Cerebellar cortex (tissue), 1 donor: ENCODE measurements at places on chromosomes 13 and 19.

DNA sequence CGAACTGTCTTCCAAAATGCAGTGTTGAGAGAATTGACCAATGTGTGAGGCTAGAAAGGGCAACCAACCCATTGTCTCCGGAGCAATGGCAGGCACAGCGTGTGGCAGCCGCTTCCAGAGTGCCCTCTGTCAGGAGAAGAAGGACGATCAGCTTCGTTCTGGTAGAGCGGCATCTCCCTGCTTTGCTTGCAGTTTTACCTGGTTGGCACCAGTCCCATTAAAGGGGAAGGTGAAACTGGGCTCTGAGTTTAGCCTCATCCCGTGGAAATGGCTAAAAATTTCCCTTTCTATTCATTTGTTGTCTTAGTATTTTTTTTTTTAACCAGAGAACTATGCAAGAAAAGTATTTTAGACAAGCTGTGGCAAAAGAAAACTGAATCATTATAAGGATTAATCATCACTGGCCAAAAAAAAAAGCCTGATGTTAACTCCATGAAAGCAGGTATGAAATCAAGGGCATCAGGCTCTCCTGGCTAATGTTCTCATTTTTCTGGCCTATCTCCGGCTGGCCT is 81.5 kb upstream of the SLC7A1 start:
- peak; percentile 8 for DNase-seq

DNA sequence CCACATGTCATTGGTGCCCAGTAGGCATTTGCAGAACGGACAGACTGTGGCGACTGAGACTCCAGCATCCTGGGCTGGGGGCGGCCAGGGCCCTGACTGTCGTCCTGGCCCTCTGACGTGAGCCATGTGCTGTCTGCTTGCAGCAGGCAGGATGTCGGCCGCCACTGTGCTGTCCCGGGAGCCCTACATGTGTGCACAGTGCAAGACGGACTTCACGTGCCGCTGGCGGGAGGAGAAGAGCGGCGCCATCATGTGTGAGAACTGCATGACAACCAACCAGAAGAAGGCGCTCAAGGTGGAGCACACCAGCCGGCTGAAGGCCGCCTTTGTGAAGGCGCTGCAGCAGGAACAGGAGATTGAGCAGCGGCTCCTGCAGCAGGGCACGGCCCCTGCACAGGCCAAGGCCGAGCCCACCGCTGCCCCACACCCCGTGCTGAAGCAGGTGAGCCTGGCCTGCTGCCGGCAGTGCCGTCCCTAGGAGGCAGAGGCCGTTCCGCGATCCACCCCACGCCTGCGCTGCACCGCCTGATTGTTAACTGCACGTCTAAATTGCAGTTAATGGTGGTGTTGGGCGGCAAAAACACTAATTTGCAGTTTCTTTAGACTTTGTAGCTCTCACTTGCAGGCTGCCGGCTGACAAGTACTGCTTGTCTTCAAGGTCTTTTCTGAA is 14.2 kb downstream of the TSSK6 start:
- DNase-seq: no peak

DNA sequence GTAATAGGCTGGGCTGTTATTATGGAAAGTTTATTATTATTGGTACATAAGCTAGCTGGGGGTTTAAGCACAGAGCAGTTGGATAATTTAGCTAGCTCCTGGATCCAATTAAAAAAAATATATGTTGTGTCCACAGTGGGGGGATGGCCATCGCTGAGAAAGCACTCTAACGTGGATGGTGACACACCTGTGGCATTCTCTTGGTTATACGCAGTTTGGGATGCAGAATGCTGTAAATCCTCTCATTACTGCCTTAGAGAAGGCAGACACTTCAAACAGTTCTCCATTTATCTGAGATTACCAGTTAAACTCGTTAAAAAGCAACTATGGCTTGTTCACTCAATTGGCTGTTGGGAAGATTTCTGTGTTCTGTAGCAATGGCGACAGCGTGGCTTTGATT is 2.4 kb upstream of the ZNF536 start:
- DNase-seq: no peak

DNA sequence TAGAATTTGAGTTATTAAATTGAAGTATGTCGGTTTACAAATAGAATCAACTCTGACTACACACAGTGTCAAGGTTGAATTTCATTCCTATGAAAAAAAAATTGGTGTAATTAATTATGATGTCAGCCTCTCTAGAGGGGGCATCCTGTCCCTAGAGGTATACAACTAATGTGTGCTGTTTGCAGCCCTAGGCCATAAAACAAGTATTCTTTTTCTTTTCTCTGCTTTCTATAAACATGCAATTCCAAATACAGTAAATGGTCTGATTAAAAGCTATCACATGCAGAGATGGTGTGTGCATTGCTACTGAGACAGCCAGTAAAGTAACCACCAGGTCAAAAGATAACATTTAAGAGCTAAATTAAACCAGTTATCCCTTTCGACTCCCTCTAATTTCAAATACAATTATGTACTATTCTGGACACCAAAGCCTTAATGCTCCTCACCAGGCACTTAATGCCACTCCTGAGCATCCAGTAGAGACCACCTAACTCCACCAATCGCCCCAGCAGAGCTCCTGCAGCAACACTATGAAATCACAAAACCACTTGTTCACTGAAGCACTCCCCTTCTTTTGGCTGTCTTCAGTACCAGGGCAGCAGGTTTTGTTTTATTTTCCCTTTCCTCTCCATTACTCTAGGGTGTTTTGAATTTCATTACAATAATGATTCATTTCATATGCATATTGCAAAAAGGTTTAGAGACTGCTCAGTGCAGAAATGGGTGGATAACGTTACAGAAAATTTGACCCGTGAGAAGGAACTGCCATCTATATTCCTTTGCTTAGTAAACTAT is 426.9 kb downstream of the PCDH9 start:
- DNase-seq: no peak

GRCh38 chr19:5354403-5354802 is 13.8 kb upstream of the PTPRS start:
- DNase-seq: no peak

GRCh38 chr13:68369739-68370138 is 1139.6 kb upstream of the PCDH9 start:
- no peak for DNase-seq

- no peak for DNase-seq
Observed at GRCh38 chr13:79989217-79989661, 351.7 kb downstream of the SPRY2 start.

DNA sequence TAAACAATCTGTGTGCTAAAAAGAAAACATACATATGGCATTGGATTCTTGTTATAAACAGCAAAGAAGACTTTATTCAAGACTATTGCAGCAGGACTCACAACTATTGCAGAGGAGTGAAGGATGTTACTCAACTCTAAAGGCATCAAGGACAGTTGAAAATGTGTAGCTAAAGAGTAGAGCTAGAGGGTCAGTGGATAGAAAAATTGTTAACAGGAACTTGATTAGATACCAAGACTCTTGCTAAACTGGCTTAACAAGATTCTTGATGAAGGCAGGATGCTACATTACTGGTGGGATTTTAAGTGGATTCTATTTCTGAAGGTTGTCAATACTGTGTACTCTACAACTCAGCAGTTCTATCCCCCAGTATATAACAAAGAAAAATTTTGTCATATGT is 1183.3 kb downstream of the SLITRK1 start:
- no peak for DNase-seq

DNA sequence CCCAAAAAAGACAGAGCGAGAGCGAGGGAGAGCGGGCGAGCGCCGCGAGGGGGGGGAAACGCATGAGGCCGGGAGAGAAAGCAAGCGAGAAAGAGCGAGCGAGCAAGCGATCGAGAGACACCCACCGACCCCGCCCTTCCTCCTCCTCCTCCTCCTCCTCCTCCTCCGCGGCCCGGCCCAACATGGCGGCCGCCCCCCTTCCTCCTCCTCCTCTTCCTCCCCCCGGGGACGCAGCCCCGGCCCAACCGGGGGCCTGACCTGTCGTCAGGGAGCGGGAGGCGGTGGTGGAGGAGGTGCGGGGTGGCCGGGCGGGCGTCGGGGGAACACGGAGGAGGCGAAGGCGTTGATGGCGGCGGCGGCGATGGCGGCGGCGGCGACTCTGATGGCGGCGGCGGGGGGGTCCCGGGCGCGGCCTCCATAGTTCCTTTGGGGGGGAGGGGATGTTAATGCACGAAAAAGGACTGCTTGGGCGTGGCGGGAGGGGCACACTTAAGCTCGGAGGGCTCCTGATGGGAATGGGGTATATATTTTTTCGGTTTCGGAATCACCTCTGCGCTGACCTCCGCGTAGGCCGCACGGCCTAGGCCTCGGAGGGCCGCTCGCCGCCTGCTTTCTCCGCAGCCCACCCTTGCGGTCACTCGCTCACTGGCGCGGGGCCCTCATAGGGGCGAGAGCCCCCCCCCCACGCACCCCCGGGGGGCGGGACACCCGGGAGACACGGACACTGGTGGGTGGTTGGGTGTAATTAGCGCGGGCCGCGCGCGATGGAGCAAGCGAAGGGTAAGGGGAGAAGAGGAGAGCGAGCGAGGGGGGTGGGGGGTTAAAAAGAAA is 1.2 kb downstream of the ZC3H4 start:
- DNase-seq: peak; percentile 81

- DNase-seq: no peak
Observed at GRCh38 chr13:105595471-105595870, 940.0 kb downstream of the EFNB2 start.

DNA sequence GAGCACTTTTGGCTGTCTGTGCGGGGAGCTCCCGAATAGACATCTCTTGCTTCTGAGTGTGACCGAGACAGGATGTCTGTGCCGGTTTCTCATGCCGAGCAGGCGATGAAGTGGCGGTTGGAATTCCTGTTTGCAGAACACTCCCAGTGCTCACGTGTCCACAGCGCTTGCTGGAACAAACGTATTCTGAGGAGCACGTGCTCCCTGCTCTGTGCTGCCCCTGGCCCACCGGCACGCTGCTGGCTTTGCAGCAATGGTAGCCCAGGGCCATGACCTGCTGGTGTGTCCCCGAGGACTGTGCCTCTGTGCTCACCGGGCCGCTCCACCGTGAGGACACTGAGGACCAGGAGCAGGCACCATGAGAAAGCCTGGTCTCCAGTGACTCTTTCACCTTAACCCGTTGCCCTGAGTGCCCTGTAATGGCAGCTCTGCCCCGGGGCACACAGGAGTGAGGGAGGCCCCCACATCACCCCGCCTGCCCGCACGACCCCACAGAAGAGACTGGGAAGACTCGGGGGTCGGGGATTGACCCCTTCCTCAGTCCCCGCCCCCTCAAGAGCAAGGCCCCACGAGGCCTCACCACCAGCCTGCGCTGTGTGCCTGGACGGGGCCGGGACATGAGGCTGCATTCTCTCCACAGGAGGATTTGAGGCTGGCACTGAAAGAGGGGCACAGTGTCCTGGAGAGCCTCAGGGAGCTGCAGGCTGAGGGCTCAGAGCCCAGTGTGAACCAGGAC is 40.0 kb upstream of the F7 start:
- peak; percentile 66 for DNase-seq

DNA sequence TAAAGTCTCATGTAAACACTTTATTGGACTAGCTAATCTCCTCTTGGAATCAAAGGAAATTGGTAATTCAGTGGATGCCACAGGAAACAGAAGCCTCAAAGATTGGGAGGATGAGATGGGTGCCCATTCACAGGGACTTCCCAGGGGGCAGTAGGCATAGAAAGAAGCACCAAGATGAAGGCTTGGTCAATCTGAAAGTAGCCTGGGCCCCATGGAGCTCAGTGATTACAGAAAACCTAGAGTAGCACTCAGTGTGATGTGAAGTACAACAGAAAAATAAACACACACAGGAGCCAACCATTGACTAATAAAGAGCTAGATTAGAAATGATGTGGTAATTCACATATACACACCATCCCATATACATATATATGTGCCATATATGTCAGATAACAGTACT is 560.6 kb downstream of the TBC1D4 start:
- DNase-seq: no peak

GRCh38 chr13:77536358-77536757 is 852 bp downstream of the SCEL start:
- DNase-seq: no peak

GRCh38 chr19:7534531-7535046 is 928 bp upstream of the PNPLA6 start:
- peak; percentile 89 for DNase-seq
